Small intestine (tissue), 16 donors: ENCODE measurements at places on chromosomes 3 and 15. TPM values are rescaled to one million over a fixed set of nuclear protein-coding genes. Genes with fewer than 3 reads are reported as not detected.
A peak's percentile ranks its signal among the peaks of the same experiment; 100 is the strongest.

DNA sequence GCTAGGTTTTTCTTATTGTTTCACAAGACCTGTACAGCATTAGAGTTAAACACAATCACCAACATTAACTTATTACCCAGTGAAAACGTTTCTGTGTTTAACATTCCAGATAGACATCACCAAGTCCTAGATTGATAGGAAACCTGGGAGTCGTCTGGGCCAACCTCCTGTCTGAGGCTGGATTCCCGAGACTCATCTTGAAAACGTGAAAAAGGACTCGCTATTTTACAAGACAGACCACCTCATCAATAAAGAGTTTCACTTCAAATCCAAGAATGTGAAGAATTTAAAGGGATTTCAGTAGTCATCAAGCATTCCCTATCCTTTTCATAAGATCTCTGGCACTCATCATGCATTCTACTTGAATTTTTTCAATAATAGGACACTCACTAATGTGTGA is 626.6 kb downstream of the MCTP2 start:
- H3K27me3 ChIP-seq, result no peaks in the 10 kb centered on the region
- DNase-seq, result no peak
- no peak overlapping the region for H3K27ac ChIP-seq
- no peaks in the 10 kb centered on the region for H3K36me3 ChIP-seq
- H3K4me3 ChIP-seq, result no peak overlapping the region

DNA sequence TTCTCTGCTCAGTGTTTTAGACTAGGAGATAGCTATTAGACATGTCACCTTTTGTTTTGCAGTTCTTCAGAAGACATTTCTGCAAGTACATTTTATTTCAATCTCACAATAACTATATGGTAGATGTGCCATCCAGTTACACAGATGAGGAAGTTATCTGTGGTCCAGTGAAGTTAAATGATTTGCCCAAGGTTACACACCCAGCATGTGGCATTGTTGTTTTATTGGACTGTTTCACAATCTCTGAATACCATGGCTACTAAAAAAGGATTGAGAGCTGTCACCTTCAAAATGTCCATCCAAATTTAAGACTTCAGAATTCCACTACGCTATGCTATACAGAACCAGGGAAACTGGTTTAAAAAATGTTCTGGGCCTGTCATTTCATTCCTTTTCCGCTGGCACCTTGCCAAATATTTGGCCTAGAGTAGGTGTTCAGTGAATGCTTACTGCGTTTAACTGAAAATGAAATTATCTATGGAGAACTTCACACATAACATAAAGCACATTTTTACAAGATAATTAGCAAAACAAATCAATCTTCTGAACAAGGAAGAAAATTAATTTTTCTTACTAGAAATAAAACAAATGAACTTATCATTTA is 20.2 kb downstream of the TM6SF1 start:
- no peaks in the 10 kb centered on the region for H3K36me3 ChIP-seq
- H3K27me3 ChIP-seq, result no peaks in the 10 kb centered on the region
- H3K4me3 ChIP-seq, result no peak overlapping the region

GRCh38 chr3:55343486-55344357 is 143.4 kb downstream of the WNT5A start:
- H3K27me3 ChIP-seq, result no peaks in the 10 kb centered on the region
- no peak overlapping the region for H3K4me3 ChIP-seq
- DNase-seq, result no peak
- H3K4me1 ChIP-seq, result no peaks in the 10 kb centered on the region
- no peak overlapping the region for H3K27ac ChIP-seq
- H3K36me3 ChIP-seq, result no peaks in the 10 kb centered on the region

DNA sequence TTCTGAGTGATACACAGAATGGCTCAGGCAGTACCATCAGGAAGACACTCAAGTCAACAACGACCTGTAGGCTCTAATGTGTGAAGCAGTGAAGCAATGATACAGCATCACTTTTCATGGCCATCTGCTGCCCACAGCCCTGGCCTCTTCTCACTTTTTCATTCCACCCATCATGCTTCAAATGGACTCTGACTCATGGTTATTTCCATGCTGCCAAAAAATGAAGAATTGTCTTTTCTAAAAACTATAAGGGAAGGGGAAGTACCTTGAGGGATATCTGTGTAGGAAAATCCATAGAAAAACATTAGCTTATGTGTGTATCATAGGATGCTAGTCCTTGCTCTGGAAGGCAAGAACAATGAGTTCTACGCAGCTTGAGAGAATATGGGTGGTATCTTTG is 11.5 kb downstream of the HGD start:
- no peaks in the 10 kb centered on the region for H3K27me3 ChIP-seq
- H3K27ac ChIP-seq, result no peak overlapping the region
- H3K36me3 ChIP-seq, result no peaks in the 10 kb centered on the region
- no peak overlapping the region for H3K4me3 ChIP-seq

DNA sequence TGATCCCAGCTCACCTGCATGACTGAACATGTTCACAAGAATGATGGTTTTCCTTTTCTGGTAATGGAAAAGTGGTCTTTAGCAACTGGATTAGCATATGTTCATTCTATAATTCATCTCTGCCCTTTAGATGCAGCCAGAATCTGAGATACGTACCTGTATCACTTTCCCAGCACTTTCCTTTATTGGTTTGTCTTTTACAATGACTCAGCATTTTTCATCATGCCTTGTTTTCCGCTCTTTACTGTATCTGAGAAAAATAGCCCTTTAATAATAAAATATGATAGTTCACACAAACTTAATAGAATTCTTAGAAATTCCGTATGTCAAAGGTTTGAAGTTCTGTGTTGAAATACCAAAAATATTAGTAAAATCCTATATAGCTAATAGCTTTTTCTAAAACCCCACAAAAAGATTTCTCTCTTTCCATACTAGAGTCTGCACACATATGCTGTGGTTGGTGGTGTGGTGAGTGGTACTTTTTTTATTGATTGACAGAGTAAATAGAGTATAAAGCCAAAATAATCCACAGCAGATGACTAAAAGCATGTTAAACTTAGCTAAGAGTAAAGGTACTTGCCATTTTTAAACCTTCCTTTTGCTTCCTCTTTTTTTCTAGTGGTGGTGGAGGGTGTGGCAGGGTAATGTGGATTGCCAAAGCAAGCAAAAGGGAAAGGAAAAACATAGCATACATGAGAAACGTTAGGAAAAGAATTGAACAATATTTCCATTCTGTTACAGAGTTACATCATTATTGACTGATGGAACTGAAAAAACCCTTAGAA is 328.9 kb upstream of the RBMS3 start:
- H3K27ac ChIP-seq, result no peak overlapping the region
- H3K4me1 ChIP-seq, result no peaks in the 10 kb centered on the region
- H3K27me3 ChIP-seq, result no peaks in the 10 kb centered on the region
- no peaks in the 10 kb centered on the region for H3K36me3 ChIP-seq
- no peak overlapping the region for H3K4me3 ChIP-seq
- no peak for DNase-seq

Gene GLDN
- 0.43 TPM for polyA plus RNA-seq

Gene RETNLB
- polyA plus RNA-seq, result not detected

Gene DNASE1L3
- polyA plus RNA-seq, result 56.0 TPM

- no peak for DNase-seq
- H3K4me3 ChIP-seq, result no peak overlapping the region
- no peaks in the 10 kb centered on the region for H3K4me1 ChIP-seq
- H3K27me3 ChIP-seq, result peaks cover 2% of the 10 kb centered on the region
- H3K36me3 ChIP-seq, result no peaks in the 10 kb centered on the region
- H3K27ac ChIP-seq, result no peak overlapping the region
Measured at GRCh38 chr3:134976948-134977347, 181.9 kb downstream of the EPHB1 start.

DNA sequence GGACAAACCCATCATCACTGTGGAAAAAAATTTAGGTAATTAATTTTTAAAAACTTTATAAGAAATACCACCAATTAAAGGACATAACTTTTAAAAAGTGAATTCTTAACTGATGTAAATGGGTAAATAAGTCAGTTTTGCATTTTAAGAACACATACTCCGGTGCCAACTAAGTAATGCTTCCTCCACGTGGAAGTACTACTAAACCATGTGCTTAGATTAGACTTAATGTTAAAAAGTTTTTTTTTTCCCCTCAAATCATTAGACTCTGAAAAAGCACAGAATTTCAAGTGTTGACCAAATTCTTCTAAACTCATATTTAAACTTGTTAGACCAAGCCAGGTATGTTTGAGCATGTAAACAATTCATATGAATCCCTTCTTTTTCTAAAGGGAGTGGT is 242.0 kb downstream of the NFKBIZ start:
- H3K4me1 ChIP-seq, result peaks cover 59% of the 10 kb centered on the region
- H3K27ac ChIP-seq, result peak overlapping the region; percentile 77
- no peaks in the 10 kb centered on the region for H3K36me3 ChIP-seq

DNA sequence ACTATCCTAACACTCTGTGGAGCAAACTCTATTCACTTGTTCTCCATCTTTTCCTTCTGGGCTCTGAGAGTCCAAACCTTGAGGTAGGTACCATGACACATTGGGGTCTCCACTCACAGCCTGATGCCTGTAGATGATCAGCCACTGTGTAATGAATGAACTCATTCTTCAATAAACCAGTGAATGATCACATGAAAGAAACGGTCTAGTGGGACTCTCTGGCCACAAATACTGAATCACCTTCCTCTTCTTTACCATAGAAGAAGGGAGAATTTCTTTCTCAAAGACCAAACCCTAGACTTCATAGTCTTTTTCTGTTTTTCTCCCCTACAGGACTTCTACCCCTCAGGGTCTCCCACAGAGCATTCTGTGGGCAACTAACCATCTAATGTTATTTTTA is 20.5 kb upstream of the ABHD2 start:
- H3K27ac ChIP-seq, result no peak overlapping the region
- DNase-seq, result no peak
- H3K4me1 ChIP-seq, result no peaks in the 10 kb centered on the region
- H3K36me3 ChIP-seq, result no peaks in the 10 kb centered on the region
- no peaks in the 10 kb centered on the region for H3K27me3 ChIP-seq
- no peak overlapping the region for H3K4me3 ChIP-seq

- H3K4me1 ChIP-seq, result no peaks in the 10 kb centered on the region
- DNase-seq, result no peak
- no peaks in the 10 kb centered on the region for H3K27me3 ChIP-seq
- H3K36me3 ChIP-seq, result no peaks in the 10 kb centered on the region
- no peak overlapping the region for H3K4me3 ChIP-seq
- H3K27ac ChIP-seq, result no peak overlapping the region
Measured at GRCh38 chr3:19811689-19812088, 122.3 kb downstream of the EFHB start.

DNA sequence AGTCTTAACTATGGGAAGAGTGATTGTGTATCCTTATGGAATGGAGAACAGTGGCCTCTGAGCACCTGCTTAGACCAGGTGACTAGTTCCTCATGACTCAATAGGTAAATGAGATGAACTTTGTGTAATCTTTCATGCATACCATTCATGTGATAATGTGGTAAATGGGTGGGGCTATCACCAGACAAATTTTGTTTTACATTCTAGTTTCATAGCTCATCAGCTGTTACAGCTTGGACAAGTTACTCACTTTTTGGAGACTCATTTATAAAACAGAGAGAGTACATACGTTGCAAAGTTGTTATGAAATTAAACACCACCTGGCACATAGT is 103.7 kb upstream of the TGFBR2 start:
- peak; percentile 13 for DNase-seq
- no peak overlapping the region for H3K27ac ChIP-seq
- H3K27me3 ChIP-seq, result no peaks in the 10 kb centered on the region
- no peaks in the 10 kb centered on the region for H3K36me3 ChIP-seq
- no peak overlapping the region for H3K4me3 ChIP-seq
- no peaks in the 10 kb centered on the region for H3K4me1 ChIP-seq

- H3K36me3 ChIP-seq, result peaks cover 2% of the 10 kb centered on the region
- no peak for DNase-seq
- H3K27ac ChIP-seq, result no peak overlapping the region
- no peak overlapping the region for H3K4me3 ChIP-seq
- H3K4me1 ChIP-seq, result no peaks in the 10 kb centered on the region
Measured at GRCh38 chr3:136350132-136350531, 100.0 kb downstream of the PCCB start.

DNA sequence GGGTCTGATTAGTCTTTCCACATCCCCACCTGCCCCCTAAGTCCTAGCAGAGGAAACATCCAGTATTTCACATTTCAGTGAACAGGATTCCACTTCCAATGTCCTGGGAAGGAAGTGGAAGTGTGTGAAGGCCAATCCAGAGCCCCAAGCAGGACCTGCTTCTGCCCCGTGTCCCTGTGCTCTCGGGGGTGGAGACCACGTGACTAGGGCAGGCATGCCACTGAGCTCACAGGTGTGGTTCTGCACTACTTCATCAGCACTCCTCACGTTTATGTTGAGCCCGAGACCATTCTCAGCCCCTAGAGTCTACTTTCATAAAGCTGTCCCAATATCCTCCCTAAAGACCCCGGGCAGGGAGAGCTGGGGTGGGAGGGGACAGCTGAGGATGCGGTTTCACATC is 84.3 kb downstream of the RAB11A start:
- no peaks in the 10 kb centered on the region for H3K4me1 ChIP-seq
- H3K4me3 ChIP-seq, result no peak overlapping the region
- no peak for DNase-seq

Gene C3orf85
- 10.3 TPM for polyA plus RNA-seq

DNA sequence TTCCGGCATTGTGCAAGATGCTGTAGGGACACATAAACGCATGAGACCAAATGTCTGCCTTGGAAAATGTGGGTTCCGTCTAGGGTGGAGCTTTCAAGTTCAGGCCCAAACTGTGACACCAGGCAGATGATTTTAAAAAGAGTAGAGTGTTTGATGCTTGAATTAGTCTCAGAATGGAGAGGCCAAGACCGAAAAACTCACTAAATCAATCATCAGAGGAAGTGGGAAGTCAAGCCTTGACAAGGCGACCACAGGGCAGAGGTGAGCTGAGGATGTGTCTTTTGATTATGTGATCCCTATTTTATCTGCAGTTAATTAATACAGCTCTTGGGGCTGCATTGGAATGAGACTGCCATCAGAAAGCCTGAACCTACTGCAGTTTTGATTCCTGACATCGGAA is 275.4 kb downstream of the ABHD5 start:
- no peak overlapping the region for H3K4me3 ChIP-seq
- no peak overlapping the region for H3K27ac ChIP-seq

Gene ADAMTS7
- 8.8 TPM for polyA plus RNA-seq

GRCh38 chr15:67406257-67406861 is 114.6 kb upstream of the C15orf61 start:
- H3K4me3 ChIP-seq, result no peak overlapping the region
- no peaks in the 10 kb centered on the region for H3K36me3 ChIP-seq
- no peak overlapping the region for H3K27ac ChIP-seq

- no peaks in the 10 kb centered on the region for H3K27me3 ChIP-seq
- H3K36me3 ChIP-seq, result peaks cover 1% of the 10 kb centered on the region
- no peak overlapping the region for H3K4me3 ChIP-seq
- DNase-seq, result no peak
- H3K4me1 ChIP-seq, result no peaks in the 10 kb centered on the region
Measured at GRCh38 chr3:17039594-17039993, 154.8 kb downstream of the PLCL2 start.

DNA sequence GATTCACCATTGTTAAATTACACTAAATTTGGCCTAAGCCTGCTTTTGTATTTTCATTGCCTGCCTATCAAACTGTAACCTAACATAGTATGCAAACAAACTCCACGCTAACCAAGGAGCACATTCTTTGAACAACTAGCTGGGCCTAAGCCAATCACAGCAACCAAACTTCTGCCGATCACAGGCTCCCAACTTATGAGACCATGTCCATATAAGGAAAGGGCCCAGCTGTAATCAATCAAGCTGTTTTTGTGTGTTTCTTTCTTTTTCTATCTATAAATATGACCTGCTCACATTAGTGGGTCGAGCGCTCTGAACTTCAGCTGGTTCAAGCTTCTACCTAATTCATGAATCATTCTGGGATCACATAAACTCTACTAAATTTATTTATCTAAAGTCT is 473.6 kb downstream of the SI start:
- H3K27ac ChIP-seq, result no peak overlapping the region
- DNase-seq, result no peak
- H3K4me3 ChIP-seq, result no peak overlapping the region
- H3K27me3 ChIP-seq, result no peaks in the 10 kb centered on the region
